HuH-7 (cell line): ENCODE measurements at places on chromosomes 4 and X.

- no peak for DNase-seq
Observed at GRCh38 chrX:109928596-109929335, 74.1 kb upstream of the TMEM164 start.

DNA sequence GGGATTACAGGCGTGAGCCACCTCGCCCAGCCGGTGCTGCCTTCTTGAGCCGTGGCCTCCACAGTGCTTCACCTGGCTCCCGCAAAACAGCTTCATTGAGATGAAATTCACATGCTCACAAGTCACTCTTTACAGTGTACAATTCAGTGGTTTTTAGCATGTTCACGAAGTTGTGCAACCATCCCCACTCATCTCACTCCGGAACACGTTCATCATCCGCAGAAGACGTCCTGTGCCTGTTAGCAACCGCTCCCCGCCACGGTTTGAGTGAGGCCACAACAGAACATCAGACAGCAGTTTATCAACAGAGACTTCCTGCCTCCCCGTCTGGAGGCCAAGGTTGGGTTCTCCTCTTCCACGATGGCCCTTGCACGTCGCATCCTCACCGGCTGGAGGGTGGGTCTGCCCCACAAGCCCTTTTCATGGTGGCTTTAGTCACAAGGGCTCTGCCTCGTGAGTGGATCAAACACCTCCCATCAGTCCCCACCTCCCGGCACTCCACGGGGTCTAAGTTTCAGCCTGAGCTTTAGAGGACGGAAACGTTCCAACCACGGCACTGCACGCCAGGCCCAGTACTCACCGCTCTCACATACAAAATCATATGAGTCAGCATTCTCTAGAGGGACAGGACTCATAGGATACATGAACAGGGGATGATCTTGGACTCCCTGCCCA lies 29.6 kb upstream of the SPON2 start:
- DNase-seq, result no peak

GRCh38 chr4:136749989-136750388 lies 782.3 kb downstream of the PCDH18 start:
- DNase-seq, result no peak

GRCh38 chr4:105666693-105667092 lies 41.8 kb downstream of the INTS12 start:
- DNase-seq, result peak; percentile 10

DNA sequence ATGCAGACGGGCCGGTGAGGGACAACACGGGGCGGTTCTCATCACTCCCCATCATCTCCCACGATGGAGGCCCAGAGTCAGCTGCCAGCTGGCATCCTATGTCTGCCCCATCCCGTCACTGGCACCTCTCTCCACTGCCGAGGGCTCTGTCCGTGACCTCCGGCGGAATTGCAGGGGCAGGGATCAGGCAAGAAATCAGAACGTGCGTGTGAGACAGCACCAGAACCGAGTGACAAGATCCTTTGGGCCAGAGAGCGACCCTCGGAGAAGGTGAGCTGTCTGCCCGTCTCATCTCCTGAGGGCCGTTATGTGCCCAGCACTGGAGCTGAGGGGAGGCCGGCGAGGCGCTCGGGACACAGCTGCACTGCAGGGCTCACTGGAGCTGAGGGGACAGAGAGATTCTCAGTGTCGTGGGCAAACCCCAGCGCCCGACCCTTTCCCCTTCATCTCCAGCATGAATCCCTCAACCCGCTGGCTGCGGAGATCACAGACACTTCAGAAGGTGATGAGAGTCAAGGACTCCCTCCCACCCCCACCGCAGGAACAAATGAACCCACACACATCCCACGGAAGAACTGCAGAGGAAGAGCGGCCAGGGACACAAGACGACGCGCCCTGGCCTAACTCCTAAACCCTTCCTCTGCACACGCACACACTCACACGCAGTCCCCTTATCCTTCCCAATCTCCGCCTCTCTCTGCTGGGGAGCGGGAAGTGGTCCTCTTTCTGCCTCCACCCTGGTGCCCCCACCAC lies 128.7 kb downstream of the AFAP1 start:
- no peak for DNase-seq

DNA sequence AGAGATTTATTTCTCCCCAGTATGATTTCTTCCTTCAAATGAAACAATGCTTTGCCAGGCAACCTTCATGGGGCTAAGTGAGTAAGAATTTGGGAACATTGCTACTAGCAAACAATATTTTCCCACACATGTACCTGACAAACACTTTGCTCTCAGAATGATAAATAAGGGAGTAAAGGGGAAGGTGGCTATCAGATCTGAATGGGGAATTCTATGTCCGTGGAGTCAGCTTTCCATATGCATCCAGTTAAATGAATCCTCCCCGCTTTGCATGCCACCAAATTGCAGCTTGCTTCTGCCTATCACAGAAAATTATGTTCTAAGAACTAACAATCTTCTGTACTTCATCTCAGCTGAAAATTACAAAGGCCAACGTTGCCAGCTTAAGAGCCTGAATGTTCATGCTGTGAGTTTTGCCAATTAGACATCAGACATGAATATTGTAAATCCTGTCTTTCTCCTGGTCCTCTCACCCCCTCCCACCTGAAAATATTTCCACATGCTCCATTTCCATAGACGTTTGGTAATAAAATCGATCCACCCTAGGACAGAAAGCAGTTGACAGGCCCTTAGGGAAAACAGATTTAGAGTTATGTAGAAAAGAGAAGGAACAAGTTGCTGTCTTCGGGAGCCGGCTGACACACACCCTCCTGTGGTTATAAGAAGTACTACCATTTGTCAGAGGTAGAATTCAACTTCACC lies 6.3 kb downstream of the MEPE start:
- no peak for DNase-seq

DNA sequence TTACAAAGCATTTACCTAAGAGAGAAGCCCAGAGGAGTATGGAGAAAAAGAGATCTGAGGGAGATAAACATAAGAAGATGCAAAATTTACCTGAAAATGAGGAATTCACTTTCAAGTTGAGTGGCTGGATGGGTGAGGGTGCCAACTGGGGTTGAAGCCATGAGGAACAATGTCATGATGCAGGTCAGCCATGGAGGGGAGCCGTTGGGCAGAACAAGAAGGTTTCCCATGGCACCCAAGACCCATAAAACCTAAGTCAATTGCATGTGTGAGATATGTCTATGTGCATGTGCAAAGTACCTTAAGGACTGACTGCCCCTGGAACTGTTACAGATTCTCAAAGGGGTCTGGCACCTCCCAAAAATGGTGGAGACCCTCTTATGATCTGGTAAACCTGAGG lies 46.6 kb upstream of the PRRG1 start:
- DNase-seq, result no peak

DNA sequence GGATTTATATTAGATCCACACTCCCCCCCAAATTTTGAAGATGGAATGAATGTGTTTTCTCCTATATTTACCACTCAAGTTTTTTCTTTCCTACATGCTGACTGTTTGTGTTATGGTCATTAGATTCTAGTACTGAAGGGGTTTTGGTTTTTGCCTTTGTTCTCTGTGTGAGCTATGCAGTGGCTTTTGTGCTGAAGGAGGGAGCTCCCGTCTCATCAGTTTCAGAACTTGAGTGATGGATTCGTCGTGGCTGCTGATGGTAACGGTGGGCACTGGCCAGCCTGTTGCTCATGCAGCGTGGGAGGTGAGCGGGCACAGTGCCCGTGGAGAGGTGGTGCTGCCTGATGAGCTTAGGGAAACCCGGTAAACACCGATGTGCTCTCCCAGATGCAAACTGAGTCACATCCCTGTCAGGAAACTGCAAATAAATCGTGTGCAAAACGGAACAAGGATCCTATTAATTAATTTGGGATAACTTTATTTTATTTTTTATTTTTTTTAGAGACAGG lies 101.5 kb downstream of the SORBS2 start:
- no peak for DNase-seq

DNA sequence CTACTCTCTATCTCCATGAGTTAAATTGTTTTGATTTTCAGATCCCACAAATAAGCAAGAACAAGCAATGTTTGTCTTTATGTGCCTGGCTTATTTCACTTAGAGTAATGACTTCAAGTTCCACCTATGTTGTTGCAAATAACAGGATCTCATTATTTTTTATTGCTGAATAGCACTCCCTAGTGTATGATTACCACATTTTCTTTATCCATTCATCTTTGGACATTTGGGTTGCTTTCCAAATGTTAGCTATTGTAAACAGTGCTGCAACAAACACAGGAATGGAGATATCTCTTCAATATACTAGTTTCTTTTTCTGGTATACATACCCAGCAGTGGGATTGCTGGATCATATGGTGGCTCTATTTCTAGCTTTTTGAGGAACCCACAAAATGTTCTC lies 136.0 kb downstream of the SLITRK2 start:
- no peak for DNase-seq

DNA sequence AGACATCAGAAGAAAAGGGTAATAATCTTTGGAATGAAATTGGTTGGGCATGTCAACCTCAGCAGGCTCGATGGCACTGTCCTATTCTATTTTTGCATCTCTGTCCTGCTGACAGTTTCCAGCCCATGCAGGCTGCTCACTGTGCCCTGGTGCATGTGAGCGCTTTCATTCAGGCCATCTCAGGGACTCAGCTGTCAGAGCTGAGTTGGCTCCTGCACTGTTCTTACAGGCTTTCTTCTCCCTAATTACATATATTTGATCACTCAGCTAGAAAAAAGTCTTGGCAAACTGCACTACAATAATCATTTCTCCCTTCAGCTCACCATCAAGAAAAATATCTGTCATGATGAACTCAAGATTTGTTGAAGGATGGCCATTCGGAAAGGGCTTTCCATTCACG lies 84.7 kb downstream of the RASL11B start:
- DNase-seq, result no peak

DNA sequence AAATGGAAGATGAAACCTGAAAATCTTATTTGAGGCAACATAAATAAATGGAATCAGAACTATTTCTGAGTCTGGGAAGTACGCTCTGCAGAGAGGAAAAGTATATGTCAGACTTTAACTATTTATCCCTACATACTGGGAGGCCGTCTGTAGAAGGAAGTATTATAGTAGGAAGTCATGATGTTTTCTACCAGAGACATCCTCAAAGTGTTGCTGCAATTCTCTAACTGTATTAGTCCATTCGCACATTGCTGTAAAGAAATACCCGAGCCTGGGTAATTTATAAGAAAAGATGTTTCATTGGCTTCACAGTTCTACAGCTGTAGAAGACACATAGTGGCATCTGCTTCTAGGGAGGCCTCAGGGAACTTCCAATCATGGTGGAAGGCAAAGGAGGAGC lies 88.7 kb upstream of the TBL1X start:
- no peak for DNase-seq

DNA sequence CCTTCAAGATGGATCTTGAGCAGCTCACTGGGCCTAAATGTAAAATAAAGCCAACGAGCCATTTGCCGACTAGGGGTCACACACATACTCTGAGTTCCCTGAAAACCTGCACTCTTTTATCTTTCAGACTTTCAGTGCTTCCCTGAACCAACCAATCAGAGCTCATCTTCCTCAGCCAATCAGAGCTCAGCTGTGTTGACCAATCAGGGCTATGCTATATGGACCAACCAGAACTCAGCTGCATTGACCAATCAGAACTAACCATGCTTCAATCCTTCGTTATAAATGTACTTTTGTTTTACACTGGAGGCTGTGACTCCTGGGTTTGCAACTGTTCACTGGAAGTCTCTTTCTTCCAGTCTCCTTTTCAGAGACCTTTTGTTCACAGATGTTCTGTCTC lies 19.3 kb downstream of the SLC25A53 start:
- no peak for DNase-seq

DNA sequence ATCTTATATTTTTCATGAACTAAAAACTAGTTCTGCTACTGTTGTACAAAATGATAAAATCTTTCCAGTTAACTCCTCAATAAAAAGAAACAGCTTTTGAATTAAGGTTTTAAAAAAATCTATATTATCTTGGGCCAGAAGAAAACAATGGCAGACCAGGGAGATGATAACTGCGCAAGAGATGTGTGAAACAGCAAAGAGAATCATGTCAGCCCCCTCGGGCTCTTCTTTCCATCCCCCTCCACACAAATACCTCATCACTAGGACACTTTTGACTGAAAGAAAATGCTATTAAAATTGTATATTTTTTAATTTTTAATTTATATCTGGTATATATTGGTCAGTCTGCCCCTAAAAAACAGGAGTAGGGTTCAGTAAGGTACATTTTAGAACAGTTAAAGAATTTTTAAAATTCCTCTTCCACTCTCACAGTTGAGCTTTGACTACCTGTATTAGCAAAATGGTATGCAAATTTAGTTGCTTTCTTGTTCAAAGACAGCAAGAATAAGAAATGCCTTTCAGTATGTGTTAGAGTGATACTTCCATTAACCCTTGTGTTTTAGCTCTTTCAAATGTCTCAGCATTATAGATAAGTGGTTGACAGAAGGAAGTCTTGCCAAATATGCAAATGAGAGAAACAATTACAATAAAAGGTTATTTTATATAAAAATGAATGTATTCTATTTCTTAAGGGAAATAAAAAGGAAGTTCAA lies 36.4 kb upstream of the LCORL start:
- no peak for DNase-seq

DNA sequence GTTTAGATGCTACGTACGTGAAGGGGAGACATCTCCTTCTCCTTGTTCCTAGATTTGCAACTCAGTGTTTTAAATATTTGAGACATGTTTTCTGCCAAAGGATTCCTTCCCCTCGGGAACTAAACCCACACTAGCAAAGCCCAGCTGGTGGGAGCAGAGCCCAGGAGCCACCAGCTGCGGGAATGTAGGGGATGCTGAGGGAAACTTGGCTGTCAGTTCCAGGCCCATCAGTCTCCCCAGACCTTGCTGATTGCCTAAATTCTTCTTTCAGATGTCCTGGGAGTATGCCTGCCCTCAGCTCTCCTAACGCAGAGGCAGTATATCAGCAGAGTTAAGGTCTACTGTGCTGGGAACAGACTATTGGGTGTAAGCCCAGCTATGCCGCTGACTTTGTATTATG lies 630.0 kb upstream of the TENM3 start:
- no peak for DNase-seq

DNA sequence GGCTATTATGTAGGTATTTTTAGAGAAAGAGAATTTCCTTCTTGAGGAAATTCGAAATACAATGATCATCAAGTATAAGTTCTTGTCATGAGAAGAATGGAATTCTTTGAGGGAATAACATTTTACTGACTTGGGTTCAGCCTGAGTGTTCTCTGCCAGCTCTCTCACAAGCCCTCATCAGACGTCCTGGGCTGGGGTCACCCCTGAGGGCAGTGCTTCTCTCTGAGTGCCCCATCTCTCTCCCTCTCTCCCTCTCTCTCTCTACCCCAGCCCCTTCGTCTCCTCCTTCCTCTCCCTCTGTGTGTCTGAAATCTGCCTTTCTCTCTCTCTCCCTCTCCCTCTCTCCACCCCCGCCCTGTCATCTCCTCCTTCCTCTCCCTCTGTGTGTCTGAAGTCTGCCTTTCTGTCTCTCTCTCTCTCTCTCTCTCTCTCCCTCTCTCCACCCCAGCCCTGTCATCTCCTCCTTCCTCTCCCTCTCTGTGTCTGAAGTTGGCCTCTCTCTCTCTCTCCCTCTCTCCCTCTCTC lies 241.7 kb upstream of the PSAPL1 start:
- DNase-seq, result no peak

GRCh38 chrX:115679460-115679859 lies 118.5 kb downstream of the PLS3 start:
- peak; percentile 28 for DNase-seq

GRCh38 chr4:97670703-97671269 lies 472.5 kb downstream of the STPG2 start:
- no peak for DNase-seq

GRCh38 chrX:20218836-20219505 lies 47.7 kb downstream of the RPS6KA3 start:
- DNase-seq, result no peak
